Stimulated activated CD4-positive, alpha-beta T cell treated with anti-CD3 and anti-CD28 coated beads, Interleukin-2, amount 100 ng/mL, for 24 hours (primary cell): ENCODE measurements at places on chromosomes 3 and 15.

- no peak for DNase-seq
Observed at GRCh38 chr3:45965653-45966052, 22.4 kb downstream of the CXCR6 start.

DNA sequence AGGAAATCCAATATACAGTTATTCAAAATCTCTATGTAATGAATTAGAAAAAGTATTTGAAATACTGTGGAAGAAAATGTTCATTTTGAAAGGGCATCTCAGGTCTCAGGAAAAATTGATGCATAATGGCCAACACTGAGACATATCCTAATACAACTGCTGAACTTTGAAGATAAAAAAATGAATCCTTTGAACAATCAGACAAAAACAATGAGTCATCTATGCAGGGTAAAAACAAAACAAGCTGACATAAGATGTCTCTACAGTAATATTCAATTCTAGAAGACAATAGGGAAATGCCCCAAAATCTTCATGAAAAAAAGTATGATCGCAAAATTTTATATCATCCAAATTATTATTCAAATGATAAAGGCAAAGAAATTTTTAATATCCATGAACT lies 34.0 kb upstream of the ZNF280D start:
- DNase-seq, result no peak

DNA sequence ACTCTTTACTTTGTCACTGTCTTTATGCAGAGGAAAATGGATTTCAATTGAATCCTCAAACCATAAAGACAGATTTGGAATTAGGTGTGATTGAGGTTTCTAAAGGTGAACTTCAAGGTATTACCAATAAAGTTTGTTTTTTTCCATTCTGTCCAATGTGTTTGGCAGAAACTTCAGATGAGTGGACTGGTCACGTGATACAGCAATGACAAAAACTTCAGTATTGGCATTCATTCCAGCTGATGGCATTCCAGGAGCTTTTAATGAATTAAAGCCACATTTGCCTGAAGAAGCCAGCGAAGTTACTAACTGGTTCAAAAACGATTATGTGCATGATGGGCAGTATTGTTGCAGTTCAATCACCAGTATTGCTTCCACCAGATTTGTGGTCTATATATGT lies 4.5 kb upstream of the MASP1 start:
- DNase-seq, result no peak

- no peak for DNase-seq
Observed at GRCh38 chr15:70487387-70487740, 276.0 kb downstream of the UACA start.

DNA sequence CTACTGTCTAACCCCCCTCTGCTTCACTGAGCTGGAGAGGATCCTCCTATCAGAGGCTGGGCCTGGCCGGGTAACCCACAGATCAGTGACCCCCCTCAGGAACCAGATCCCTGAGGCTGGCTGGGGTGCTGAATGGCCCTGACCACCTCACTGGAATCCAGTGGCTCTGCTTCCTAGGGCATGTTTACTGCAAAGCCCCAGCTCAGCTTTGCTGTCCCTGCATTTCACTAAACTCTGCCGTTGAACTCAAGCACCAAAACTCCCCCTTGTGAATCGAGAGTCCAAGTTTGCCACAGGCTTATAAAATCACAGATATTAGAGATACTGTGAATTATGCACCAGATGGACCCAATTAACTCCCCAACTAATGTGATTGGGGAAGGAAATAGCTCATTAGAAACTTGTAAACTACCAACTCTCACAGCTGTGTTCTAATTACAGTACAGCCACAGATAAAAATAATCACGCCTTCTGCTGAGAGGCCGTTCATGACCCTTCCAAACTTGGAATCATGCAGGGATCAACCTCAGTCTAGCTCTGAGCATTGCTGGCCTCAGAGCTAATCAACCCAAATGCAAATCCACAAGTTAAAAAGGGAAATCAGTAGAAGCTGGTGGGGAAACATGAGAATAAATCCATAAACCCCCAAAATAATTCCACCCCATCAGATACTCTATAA lies 47.0 kb downstream of the OCA2 start:
- DNase-seq, result no peak

DNA sequence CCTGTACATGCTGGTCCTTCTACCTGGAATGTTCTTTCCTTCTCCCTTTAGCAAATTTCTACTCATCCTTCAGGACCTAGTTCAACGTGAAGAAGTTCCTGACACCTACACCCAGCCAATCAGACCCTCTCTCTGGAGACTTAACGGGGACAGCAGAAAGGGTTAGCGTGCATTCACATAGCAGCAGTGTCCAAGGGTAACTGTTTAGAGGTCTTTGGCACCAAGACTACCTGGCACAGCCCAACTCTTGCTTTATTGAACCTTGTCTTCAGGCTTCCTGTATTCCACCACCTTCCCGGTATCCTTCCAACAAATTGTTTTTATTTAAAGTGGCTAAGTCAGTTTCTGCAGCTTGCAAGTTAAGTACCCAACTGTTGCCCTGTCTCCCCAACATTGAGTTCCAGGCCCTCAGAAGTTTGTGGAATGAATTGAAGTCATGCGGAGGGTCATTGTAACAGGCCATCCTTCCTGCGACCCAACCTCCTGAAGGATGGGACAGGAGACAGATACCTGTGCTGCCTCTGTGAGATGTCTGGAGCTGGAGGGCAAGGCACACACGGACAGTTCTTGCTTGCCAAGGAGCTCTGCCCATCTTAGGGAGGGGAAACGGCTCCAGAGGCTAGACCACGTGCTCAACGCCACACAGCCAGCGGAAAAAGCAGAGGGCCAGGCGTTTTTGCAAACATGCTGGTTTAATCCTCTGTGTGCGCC lies 14.4 kb upstream of the WNT7A start:
- DNase-seq, result no peak

DNA sequence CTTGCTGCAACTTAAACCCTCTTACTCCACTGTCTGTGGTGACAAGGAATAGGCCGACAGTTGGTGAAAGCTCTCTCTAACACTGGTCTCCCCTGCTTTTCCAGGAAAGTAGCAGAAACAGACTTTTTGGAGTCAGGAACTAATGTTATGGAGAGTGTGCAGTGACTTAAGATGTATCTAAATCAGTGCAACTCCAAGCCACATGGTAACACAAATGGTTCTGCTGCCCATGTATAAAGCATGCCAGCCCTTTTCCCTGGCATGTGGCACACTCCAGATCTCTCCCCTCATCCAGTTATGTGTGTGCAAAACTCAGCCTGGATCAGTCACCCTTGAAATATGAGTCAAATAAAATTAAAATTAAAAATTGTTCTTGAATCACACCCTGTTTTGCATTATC lies 55.4 kb downstream of the SEMA5B start:
- no peak for DNase-seq

DNA sequence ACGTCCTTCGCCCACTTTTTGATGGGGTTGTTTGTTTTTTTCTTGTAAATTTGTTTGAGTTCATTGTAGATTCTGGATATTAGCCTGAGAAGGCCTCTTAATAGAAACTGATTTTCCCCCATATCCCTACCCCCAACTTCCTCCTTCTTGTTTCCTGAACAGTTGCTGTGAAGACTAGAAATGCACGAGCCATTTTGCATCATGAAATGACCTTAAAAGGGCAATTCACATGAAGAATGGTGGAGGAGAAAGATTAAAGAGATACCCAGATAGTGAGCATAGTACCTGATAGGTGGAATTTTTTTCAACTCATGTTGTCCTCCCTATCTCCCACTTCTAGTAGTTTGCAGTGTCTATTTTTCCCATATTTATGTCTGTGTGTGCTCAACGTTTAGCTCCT lies 55.2 kb upstream of the KCNH8 start:
- no peak for DNase-seq

GRCh38 chr15:40155270-40155910 lies 5.5 kb upstream of the BUB1B start:
- DNase-seq, result no peak

- no peak for DNase-seq
Observed at GRCh38 chr3:139325551-139325950, 18.3 kb upstream of the MRPS22 start.
